ENCODE measurements at places on chromosomes 5 and 9. TPM values are rescaled to one million over a fixed set of nuclear protein-coding genes. Genes with fewer than 3 reads are reported as not detected.

GRCh38 chr5:40160435-40160834 lies 519.3 kb upstream of the PTGER4 start:
- no peaks in the 10 kb centered on the region for H3K4me1 ChIP-seq
- H3K27me3 ChIP-seq = no peaks in the 10 kb centered on the region
- DNase-seq = no peak
- H3K27ac ChIP-seq = no peak overlapping the region
- H3K4me3 ChIP-seq = no peak overlapping the region

DNA sequence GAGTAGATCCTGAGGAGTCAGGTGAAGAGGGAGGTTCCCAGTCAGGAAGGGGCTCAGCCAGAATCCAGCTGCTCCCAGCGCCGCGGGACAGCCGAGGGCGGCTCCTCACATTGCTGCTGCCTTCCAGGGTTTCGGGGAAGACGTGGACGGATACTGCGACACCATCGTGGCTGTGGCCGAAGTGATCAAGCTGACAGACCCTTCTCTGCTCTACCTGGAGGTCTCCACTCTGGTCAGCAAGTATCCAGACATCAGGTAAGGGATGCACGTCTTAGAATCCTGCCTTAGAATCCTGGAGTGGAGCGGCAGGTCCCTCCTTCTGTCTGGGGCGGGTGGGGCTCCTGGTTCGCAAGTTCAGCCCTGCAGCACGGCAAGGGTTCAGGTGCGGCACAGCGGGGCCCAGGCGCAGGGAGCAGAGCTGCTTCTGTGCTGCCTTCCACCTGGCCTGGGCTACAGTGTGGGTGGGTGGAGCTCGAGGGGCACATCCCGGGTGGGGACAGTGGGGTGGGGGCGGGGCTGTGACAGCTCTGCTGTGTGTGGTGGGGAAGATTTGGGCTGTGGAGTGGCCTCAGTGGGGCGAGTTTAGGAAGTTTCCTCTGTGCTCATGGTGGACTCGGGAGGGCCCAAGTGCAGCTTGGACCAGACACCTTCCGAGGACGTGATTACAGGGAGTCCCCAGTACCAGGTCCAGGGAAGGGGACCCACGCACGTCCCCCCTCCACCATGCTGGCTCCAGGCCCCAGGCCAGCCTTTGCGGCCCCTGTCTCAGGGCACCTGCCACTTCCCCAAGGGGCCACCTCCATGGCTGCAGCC lies 22.8 kb downstream of the EXOC3 start:
- no peaks in the 10 kb centered on the region for H3K4me1 ChIP-seq
- H3K36me3 ChIP-seq = peaks cover 18% of the 10 kb centered on the region
- DNase-seq = no peak

- H3K36me3 ChIP-seq = no peaks in the 10 kb centered on the region
- DNase-seq = no peak
- H3K27me3 ChIP-seq = no peaks in the 10 kb centered on the region
- no peaks in the 10 kb centered on the region for H3K4me1 ChIP-seq
Observed at GRCh38 chr5:144230806-144231205, 60.1 kb downstream of the KCTD16 start.

- no peaks in the 10 kb centered on the region for H3K36me3 ChIP-seq
- no peak for DNase-seq
- H3K4me1 ChIP-seq = no peaks in the 10 kb centered on the region
- no peak overlapping the region for H3K4me3 ChIP-seq
- H3K27me3 ChIP-seq = no peaks in the 10 kb centered on the region
- no peak overlapping the region for H3K27ac ChIP-seq
Observed at GRCh38 chr9:117334101-117334500, 80.8 kb downstream of the ASTN2 start.

- DNase-seq = no peak
- H3K36me3 ChIP-seq = no peaks in the 10 kb centered on the region
- H3K27ac ChIP-seq = no peak overlapping the region
- H3K4me3 ChIP-seq = no peak overlapping the region
Observed at GRCh38 chr9:124449381-124450151, 685 bp upstream of the ADGRD2 start.

MARCOL gene
- not detected for polyA plus RNA-seq

OLFML2A gene
- 22.3 TPM for polyA plus RNA-seq

Measured in fibroblast of lung (primary cell).